Muscle of arm (tissue), 14 donors: ENCODE measurements at places on chromosomes 3 and 15.
A peak's percentile ranks its signal among the peaks of the same experiment; 100 is the strongest.

DNA sequence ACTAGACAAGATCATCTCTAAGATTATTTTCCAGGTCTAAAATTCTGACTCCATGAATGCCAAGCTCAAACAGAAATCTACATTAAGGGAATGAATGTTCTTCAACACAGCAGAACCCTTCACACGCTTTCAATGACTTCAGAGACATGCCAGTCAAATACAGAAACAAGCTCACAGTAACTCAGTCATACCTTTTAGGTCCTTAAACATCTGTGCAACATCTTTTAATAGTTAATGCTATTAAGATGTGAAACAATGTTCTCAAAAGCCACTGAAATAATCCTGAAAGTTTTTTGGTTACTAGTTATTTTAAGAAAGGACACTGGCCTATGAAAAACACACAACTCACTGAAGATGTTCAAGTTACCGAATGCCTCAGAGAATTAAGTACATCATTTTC is 2.5 kb downstream of the DLG1 start:
- no peak for DNase-seq

DNA sequence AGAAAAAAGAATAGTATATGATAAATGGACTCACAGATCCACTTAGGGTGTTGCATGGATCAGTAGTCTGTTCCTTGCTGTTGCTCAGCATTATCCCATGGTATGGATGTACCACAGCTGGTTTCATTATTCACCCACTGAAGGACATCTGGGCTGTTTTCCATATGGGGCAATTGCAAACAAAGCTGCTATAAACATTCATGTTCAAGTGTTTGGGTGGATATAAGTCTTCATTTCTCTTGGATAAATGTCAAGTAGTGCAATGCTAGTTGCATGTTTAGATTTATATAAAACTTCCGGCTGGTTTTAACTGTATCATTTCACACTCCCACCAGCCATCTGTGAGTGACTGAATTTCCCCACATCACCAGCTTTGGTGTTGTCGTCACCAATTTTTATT is 137.7 kb downstream of the ASB7 start:
- no peak for DNase-seq

DNA sequence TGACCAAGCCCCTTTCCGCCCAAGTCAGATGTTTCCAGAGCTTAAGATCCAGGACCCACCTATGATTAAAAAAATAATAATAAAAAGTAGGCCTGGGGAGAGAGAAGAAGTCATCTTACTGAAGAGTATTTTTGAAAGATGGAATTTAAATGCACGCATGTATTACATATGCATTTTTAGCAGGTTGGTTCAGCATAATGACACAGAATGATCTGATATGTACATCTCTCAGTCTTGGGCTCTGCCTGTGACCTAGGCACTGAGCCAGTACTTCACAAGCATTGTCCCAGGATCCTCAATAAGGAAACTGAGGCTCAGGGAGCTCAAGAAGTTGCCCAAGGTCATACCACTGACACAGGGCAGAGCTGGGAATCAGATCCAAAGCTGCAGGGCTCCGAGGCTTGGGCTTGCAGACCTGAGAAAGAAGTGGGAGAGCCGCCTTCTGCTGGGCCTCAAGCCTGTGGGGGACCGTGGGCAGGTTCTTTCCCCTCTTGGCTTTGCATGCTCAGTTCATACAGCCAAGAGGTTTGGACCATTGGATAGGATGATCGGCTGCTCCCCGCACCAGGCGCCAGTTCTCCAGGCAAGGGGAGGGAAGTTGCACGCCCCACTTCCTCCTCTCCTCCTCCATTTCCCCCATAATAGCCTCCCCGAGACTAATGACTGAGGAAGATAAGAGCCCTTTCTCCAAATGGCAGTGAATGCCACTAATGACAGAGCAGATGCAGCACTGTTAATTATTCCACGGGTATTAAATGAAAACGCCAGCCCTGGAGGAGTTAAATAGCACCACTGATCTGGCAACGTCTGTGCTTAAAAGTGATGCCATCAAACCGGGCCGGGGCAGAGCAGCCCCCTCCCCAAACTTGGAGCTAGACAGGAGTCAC is 6.9 kb downstream of the SLC6A1 start:
- no peak for DNase-seq

DNA sequence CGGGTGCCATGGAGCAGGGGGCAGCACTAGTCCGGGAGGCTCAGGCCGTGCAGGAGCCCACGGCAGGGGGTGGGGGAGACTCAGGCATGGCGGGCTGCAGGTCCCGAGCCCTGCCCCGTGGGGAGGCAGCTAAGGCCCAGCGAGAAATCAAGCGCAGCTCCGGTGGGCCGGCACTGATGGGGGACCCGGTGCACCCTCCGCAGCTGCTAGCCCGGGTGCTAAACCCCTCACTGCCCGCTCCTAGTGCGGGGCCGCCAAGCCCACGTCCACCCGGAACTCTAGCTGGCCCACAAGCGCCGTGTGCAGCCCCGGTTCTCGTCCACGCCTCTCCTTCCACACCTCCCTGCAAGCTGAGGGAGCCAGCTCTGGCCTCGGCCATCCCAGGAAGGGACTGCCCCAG is 49.6 kb upstream of the SOX14 start:
- DNase-seq: no peak

GRCh38 chr15:39451121-39451688 is 129.7 kb upstream of the THBS1 start:
- no peak for DNase-seq

- no peak for DNase-seq
Observed at GRCh38 chr3:140972833-140973232, 31.2 kb downstream of the SLC25A36 start.

- DNase-seq: no peak
Observed at GRCh38 chr3:396293-396692, 199.7 kb downstream of the CHL1 start.

DNA sequence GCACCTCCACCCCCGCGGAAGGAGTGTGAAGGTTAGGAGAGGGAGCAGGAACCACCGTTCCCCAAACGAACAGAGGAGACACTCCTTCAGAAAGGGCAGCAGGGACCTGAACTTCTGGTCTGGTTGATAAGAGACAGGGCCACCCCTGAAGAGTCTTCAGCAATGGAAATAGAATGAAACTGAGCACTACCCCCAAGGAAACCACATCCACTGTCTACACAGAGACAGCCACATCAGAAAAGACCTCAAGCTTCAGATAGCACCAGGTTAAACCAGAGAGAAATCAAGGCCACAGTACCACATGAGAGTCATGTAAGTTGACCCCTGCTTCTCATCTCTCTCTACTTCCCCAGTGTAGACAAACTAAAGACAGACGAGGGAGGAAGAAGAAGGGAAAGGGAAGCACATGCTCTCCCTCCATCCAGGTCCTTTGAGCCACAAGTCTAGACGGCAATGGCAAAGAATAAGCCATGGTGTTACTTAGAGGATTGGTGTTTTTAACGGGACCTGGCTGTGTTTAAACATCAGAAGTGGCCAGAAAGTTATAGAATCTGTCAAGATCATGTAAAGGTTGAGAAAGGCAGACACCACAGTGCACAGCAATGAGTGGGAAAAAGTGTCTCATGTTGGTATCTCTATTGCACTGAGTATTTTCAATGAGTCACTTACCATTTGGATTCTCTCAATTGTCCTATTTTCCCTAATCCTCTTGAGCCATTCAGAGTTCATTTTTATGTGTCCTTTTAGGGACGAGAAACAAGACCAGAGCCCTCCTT is 31.4 kb upstream of the CTNNB1 start:
- DNase-seq: no peak

DNA sequence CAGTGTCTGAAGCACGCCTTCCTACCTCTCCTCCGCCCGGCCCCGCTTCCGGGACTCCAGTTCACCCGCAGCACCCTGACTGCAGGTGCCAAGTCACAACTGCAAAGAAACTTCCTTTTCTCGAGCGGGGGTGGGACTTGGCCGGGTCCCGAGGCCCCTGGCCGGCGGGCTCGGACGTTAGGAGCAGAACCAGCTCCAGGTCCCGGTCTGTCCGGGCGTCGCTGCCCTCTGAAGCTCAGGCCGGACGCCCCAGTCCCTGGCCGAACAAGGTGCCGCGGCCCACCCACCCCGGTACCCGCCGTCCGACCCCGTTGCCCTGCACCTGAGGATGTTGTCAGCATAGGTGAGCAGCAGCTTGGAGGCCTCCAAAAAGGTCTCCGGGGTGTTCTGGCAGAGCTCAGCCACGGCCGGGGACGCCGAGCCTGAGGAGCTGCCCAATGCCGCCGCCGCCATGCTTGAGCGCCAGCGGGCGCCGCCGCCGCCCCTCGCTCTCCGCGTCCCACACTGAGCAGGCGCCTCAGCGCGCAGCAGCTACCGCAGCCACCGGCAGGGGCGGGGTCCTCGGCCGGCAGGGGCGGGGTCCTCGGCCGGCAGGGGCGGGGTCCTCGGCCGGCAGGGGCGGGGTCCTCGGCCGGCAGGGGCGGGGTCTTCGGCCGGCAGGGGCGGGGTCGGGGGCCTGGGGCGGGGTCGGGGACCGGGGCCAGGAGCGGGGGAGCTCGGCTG is at the start of gene NGLY1:
NGLY1 (minus strand) TSS at position 506 of the 723 bp plus-strand sequence; CDS start at position 453, 53 bp downstream.
- DNase-seq: peak; percentile 78

- DNase-seq: no peak
Observed at GRCh38 chr3:29591579-29591978, 310.7 kb downstream of the RBMS3 start.

GRCh38 chr3:198032039-198032936 is 72.3 kb downstream of the LMLN start:
- DNase-seq: peak; percentile 4

GRCh38 chr3:84275532-84275931 is 683.3 kb upstream of the CADM2 start:
- DNase-seq: no peak

GRCh38 chr3:43316783-43317460 is 30.6 kb downstream of the SNRK start:
- DNase-seq: no peak

- DNase-seq: peak; percentile 41
Observed at GRCh38 chr3:69838217-69838616, 99.0 kb downstream of the MITF start.

GRCh38 chr15:68561171-68561900 is 17.5 kb upstream of the CORO2B start:
- no peak for DNase-seq

DNA sequence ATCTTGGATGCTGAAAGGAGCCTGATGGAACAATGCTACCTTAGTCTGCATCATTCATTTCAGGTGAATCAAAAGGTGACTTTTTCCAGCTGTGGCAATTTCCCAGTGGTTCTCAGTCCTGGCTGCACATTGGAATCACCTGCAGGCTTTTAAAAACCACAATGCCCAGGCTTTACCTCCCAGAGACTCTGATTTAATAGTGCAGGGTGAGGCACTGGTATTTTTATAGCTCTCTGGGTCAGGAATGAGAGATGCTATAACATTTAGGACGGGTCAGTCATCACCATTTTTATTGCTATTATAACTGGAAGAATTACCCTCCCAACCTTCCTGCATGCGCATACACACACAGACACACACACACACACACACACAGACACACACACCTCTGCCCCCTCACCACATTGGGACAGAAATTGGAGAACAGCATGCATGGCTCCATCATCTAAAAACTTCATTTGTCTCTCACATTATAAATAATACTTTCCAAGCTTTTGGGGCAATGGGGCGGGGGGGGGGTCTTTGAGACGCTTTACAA is 41.1 kb downstream of the LARP6 start:
- DNase-seq: no peak

DNA sequence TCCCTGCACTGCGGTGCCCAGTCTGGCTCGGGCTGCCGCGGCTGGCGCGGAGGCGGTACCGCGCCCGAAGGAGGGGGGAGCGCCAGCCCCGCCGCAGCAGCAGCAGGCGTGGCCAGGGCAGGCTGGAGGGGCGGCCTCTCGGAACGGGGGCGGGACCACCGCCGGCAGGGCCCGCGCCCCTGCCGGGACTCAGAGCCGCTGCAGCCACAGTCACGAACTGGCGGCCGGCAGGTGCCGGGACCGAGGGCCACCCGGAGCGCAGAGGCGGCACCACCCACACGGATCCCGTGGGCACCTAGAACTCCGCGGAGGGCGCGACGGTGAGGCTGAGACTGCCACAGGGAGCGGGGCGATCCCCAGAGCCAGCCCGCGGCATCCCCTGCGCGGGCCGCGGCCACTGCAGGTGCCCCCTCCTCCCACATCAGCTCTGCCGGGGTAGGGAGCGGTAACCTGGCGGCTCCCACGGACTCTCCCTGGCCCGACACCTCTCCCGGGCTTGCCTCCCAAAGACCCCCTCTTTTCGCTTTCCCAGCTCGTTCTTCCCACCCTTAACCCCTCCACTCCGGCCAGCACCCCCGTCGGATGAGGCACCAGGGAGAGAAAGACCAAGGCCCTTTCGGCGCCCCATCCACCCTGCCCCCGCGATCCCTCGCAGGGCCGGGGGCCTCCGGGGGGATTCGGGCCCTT is at the start of gene VWA5B2:
VWA5B2 (plus strand) TSS at position 192 of the 687 bp plus-strand sequence. CDS start 944 bp downstream, outside the sequence.
- peak; percentile 18 for DNase-seq

GRCh38 chr15:77112838-77113504 is 42.1 kb upstream of the TSPAN3 start:
- no peak for DNase-seq

DNA sequence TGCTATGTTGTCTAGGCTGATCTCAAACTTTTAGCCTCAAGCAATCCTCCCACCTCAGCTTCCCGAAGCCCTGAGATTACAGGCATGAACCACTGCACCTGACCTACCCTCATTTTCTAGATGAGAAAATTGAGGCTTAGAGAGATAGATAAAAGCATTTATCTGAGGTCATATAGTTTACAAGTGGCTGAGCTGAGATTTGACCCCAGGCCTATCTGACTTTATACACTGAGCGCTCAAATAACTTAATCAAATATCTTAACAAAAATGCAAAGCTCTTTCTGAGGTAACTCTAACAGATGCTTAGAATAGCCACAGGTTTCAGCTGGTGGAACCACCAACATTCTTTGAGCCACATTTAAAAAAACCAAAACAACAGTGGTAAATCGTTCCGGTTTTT is 5.5 kb downstream of the PLS1 start:
- no peak for DNase-seq
